NCI-H446 treated with DMSO at 0.1 percent for 48 hours (cell line): ENCODE measurements at places on chromosomes 4 and X.

DNA sequence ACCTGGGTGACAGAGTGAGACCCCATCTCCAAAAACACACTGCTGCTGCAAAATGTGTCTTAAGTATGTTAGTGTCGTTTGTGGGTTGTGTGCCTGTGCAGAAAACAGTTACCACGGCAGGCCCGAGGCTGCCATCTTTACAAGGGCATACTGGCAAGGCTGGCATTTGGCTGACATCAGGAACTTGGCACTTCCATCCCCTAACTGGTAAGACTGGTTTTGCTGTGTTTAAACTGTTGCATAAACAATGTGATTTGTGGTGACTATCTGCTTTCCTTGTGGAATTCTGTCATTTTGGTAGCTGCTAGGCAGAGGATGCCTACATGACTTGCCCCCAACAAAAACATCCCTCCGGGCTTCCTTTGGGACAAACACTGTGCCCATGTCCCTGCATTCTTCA, 12.3 kb downstream of the LRP2BP start:
- no peak for DNase-seq

- DNase-seq, result no peak
These were observed 729.3 kb upstream of the ACTRT1 start for GRCh38 chrX:128781506-128781905.

DNA sequence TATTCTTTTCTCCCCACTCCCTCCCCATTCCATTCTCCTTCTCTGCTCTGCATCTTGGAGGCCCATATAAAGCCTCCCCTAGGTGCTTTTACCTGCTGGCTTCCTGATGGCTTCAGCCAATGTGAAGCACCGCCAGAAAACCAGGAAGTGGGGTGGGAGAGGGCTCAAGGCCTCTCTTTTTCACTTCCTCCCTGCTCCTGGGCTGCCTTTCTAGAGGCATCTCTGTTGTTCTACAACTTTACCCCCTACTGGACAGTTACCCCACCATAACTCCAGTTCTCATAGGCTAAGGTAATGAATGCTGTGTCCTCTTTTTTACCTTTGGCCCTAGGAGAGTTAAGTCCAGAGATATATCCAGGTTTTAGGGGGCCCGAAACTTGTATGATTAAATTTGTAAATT, 62.4 kb upstream of the PPARGC1A start:
- DNase-seq, result no peak

- DNase-seq, result no peak
These were observed 3.6 kb upstream of the EIF4E start for GRCh38 chr4:98932539-98932938.

- no peak for DNase-seq
These were observed 9.7 kb upstream of the TMEM165 start for GRCh38 chr4:55386073-55386472.

GRCh38 chr4:94525993-94526728, 74.4 kb downstream of the PDLIM5 start:
- no peak for DNase-seq

- no peak for DNase-seq
These were observed 27.1 kb downstream of the FAM53A start for GRCh38 chr4:1656986-1657385.

DNA sequence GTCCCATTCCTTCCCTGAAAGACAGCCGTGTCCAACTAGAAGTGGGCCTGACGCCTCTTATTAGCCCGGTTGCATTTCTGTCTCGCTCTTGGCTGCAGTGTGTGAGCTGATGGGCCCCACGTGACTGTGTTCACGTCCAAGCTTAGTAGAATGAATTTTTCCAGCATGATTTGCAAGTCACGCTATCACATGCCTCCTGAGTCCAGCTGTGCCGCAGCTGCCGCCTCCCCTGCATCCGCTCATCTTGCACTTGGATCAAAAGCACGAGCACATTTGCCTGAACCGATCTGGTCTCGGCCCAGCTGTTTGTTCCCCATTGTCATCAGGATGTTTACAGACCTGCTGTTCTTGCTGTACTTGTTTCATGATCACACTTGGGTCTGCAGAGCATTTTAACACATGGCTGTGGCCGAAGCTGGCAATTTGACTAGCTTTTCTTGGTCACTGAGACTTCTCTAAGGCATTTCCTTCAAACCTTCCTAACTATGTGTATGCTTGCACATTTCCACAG, 126.5 kb downstream of the KIT start:
- no peak for DNase-seq

DNA sequence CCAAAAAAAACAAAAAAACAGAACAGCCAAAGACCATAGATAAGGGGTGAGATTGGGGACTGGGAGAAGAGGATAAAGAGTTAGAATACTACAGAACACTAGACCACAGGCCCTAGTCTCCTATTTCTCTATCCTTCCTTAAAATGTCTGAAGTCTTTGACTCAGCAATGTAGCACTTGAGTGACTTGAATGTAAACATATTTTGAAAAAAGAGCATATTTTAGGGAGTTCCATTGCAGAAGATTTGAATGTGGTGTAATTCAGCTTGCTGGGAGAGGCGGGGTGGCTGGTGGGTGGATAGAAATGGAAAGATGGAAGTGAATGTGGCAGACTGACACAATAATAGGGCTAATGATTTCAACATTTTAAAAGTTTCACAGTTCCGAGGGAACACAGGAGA, 144.9 kb downstream of the CHIC2 start:
- no peak for DNase-seq

GRCh38 chrX:154373340-154374306, 811 bp downstream of the FLNA start:
- peak; percentile 34 for DNase-seq

DNA sequence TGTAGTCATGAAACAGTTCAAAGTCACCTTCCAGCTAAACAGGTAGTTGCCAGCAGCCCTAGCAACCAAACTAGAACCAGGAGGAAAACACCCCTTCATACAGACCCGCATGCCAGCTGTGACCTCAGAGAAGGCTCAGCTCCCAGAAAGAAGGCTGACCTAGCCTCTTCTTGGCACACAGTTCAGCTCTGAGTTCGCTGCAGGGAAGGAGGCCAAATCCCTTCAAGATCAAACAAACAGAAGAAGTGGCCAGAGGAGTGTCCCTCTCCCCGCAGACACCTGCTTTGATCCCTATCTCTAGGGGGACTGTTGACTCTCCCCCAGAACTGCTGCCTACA, 56.0 kb downstream of the HADH start:
- no peak for DNase-seq

DNA sequence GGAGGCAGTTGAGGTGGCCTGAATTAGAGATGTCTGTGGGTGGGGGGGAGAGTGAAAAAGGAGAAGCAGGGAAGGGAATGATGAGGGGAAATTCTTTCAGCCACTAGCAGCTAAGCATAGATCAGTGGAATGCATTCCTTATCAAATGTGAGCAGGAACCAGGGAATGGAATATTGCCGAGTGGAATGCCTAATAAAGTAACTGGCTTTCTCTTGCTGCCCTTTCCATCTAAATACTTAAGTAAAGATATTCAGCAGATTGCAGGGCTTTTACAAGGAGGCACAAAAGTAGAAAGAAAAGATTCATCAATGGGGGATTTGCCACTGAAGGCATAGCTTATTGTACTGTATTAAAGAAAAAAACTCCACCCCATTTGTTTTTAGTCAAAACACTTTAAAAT, 263.0 kb upstream of the RPS6KA3 start:
- DNase-seq, result no peak

DNA sequence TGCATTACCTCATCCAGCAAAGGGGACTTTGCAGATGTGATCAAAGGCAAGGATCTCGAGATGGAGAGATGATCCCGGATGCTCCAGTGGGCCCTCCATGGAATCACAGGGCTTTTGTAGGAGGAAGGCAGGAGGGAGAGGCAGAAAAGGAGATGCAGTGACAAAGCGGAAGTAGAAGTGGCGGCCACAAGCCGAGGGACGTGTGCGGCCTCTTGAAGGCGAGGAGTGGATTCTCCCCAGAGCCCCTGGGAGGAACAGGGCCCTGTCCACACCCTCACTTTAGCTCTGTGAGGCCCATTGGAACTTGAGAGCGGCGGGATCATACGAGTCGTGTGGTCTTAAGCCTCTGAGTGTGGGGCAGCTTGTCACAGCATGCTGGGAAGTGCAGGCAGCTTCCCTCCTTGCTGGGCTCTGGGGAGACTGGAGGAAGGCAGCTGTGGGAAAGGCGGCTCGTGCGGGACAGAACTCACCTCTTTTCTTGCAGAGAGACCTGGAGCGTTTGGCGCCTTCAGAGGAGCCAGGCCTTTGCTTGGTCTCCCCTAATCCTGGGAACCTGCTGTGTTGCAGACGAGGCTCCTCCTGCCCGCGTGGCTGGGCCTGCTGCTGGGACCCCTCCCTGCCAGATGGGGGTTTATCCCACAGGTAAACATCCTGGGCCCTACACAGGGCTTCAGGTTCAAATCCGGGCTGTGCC, 10.2 kb downstream of the SH3TC1 start:
- no peak for DNase-seq

DNA sequence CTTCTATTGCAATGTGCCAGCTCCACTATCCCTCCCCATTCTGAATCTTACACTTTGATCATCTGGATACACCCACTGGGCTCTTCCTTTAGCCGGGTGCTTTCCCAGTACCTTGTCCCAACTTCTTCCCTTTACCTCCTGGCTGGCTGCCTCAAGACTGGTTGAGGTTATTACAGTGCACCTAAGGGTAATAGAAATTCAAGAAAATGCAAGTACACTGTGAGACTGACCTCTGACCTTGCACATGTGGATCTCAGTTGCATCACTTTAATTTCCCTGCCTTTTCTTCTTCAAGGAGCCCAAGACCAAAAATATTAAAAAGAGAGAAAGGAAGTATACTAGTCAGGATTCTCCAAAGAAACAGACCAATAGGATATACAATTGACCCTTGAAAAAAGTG, 53.9 kb upstream of the NOCT start:
- DNase-seq, result no peak

DNA sequence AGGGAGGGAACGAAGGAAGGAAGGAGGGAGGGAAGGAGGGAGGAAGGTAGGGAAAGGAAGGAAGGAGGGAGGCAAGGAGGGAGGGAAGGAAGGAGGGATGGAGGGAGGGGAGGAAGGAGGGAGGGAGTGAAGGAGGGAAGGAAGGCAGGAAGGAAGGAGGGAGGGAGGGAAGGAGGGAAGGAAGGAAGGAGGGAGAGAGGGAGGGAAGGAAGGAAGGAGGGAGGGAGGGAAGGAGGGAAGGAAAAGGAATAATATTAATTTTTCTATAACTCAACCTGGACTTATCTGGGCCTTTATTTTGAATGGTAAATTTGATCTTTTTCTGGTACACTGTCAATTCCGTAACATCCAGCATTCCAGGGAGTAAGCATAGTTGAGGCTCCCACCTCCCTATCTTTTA, 244.2 kb downstream of the SPRY1 start:
- DNase-seq, result no peak

GRCh38 chrX:133364865-133365264, 50.4 kb downstream of the GPC4 start:
- DNase-seq, result no peak

- no peak for DNase-seq
These were observed 89.0 kb downstream of the EFNB1 start for GRCh38 chrX:68917799-68918198.

DNA sequence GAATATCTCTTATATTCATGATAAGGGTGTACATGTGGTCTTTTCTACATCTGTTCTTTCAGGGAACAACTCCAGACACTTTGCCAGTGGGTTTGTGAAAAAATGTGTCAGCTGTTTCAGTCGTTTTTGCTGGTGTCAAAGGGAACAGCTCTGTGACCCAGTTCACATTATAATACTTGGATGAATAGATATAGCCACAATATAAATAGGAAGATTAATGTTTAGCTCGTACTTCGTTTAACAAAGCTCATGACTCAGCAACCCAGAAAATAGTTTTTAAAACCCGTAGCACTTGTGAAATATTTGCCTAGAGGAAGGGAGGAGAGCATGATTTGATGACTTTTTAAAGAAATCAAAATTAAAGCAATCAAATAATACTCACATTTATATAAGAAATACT, 7.9 kb downstream of the LIAS start:
- no peak for DNase-seq

DNA sequence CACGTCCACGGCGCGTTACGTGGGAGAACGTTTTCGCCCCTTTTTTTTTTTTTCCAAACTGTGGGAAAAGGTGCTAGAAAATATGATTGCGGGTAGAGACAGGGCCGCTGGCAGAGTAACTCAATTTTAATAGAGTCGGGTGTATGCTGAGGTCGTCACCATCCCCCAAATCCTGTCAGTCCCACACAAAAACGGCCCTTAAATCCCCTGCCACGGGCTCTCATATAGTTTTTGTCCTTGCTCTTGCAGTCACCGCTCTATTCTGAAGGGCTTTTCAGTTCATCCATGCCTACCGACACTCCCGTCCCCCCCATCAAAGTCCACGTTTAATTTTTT, 796 bp upstream of the MED14 start:
- DNase-seq, result no peak

DNA sequence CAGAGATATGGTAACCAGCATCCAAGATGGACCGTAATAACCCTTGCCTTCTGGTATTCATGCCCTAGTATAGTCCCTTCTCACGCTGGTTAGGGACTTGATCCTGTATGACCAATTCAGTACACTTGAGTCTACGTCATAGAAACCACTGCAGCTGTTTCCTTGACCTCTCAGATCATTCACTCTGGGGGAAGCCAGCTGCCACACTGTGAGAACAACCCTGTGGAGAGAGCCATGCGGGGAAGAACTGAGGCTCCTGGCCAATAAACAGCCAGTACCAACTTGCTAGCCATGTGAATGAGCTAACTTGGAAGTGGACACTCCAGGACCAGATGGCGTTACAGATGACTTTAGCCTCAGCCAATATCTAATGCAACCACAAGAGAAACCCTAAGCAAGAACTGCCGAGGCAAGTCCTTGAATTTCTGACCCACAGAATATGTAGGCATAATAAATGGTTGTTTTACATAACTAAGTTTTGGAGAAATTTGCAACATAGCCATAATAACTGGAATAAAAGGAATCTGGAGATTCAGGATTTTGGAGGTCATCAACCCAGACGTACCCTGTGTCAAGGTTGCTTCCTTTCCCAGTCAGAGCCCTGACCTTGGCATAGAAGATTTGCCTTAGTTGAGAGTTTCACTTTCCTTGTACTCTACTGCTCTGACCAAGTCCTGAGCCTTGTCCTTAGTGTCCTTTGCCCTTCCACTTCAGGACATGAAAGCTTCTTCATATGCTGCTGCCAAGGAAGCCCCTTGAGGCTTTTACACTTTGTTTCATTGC, 87.3 kb upstream of the ZNF81 start:
- no peak for DNase-seq

DNA sequence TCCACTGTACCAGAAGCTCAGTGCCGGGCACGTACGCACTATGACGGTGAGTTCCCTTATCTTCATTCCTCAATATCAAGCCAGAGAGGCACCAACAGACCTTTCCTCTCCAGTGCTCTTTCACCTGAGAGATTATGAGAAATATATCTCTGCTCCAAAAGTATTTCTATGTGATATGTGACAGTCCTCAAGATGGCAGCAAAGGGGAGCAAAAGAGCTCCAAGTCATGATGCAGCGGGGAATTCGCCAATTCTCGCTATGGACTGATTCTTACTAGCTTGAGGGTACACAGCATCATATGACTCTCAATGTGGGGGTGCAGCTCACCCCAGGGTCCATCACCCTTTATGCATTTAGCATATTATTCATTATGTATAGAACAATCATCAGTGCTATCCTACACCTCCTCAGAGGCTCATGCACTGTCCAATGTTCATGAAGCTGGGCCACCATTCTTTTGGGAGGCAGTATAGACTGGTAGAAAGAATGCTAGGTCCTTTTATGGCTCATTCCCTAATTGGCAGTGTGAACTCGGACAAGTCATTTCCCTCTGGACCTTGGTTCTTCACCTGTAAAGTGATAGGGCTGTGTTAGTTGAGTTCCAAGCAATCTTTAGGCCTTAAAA, 12.8 kb upstream of the IQSEC2 start:
- no peak for DNase-seq
